Activated T-helper 2 cell treated with anti-CD3 and anti-CD28 coated beads, Interferon-gamma antibody, Interleukin-2, Interleukin-4, amounts not matched to agents 10 μg/mL and 5 μg/mL and 100 μg/mL, durations not matched to agents 14 hours and 24 hours and 36 hours (primary cell): ENCODE measurements at places on chromosomes 4 and X. TPM values are rescaled to one million over a fixed set of nuclear protein-coding genes. Genes with fewer than 3 reads are reported as not detected.

TKTL2 gene
- not detected in 2 replicates for total RNA-seq

ATP7A gene
- total RNA-seq = 6.2 and 6.6 TPM in 2 replicates

FGG gene
- total RNA-seq = not detected in 2 replicates

F9 gene
- total RNA-seq = not detected in 2 replicates

PCDH18 gene
- not detected in 2 replicates for total RNA-seq

ADH5 gene
- 93.8 and 98.6 TPM in 2 replicates for total RNA-seq

YTHDC1 gene
- 79.9 and 83.6 TPM in 2 replicates for total RNA-seq

MAGED4 gene
- total RNA-seq = not detected in 2 replicates

NAP1L2 gene
- total RNA-seq = 2.1 TPM in 2 replicates

HNRNPD gene
- total RNA-seq = 461 and 489 TPM in 2 replicates

CT45A1 gene
- total RNA-seq = not detected in 2 replicates

EDNRA gene
- not detected in 2 replicates for total RNA-seq

NDNF gene
- 0.55 and 0.78 TPM in 2 replicates for total RNA-seq

P2RY4 gene
- 0.55 and 0.71 TPM in 2 replicates for total RNA-seq

RPL36A gene
- total RNA-seq = 290 and 376 TPM in 2 replicates

SLC10A6 gene
- not detected in 2 replicates for total RNA-seq

MSX1 gene
- not detected in 2 replicates for total RNA-seq
